ENCODE measurements at places on chromosomes 1 and 21.
A peak's percentile ranks its signal among the peaks of the same experiment; 100 is the strongest.

DNA sequence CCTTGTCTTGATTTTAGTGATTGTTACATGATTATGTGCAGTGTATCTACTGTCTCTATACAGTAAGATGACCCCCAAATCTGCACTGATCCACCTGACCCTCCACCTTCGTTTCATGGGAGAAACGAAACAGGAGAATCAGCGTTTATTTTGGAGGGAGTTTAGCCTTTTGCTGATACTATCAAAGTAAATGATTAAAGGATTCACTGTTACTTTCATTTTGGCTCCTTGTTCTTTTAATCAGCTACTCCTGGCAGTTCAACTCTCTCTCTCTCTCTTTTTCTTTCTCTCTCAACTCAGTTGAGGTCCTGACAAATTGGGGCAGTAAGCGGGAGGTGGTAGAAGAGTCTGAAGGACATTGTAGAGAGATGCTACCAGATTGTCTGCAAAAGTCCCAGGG is 9.9 kb upstream of the OR6K3 start:
- no peak for DNase-seq

GRCh38 chr1:99305626-99306025 is 41.3 kb downstream of the PLPPR4 start:
- DNase-seq = no peak

DNA sequence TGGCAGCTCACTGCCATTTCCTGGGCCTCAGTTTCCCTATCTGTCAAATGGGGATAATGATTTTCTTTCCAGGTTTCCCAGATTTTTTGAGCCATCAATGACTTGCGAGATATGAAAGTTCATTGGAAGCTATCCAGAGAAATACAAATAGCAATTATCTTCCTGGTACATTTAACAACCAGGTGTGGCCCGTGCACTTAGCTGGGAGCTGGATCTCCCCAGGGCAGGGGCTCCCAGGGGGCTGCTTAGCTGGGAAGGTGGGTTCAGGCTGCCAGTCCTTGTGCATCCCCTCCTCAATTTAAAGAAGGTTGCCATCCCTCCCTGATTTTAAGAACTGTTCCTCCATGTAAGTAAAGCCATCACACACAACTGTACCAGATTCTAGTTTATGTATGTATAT is 3.6 kb upstream of the TMEM54 start:
- DNase-seq = no peak

DNA sequence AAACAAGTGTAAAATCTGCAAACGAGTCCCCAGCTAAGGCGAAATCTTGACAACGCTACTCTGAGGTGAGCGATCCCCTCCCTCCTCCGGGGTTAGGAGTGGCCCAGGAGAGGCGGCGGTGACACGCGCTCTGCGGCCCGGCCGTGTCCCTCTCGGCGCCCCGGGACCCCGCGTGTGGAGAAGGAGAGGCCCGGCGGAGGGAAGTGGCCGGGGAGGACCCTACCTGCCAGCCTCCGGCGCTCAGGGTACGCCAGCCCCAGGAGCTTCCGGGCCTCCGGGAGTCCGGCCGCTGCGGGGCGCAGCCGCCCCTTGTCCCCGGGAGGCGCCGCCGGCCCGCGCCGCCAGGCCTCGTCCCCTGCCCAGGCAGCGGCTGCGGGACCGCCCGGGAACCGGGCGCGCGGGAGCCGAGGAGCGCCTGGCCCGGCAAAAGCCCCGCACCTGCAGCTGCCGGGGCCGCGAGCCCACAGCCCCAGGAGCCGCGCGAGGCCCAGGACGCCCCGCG is 543 bp downstream of the ABCB10 start:
- no peak for DNase-seq

DNA sequence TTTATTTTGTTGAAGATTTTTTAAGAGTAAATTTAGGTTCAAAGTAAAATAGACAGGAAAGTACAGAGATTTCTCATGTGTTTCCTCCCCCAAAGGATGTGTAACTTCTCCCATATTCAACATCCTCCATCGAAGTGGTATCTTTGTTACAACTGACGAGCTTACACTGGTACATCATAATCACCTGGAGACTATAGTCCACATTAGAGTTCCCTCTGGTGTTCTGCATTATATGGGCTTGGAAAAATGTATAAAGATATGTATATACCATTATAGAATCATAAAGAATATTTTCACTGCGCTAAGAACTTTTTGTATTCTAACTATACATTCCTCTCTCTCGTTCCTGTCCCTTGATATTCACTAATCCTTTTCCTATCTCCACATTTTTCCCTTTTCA is 203.7 kb downstream of the AMY1C start:
- DNase-seq = no peak

DNA sequence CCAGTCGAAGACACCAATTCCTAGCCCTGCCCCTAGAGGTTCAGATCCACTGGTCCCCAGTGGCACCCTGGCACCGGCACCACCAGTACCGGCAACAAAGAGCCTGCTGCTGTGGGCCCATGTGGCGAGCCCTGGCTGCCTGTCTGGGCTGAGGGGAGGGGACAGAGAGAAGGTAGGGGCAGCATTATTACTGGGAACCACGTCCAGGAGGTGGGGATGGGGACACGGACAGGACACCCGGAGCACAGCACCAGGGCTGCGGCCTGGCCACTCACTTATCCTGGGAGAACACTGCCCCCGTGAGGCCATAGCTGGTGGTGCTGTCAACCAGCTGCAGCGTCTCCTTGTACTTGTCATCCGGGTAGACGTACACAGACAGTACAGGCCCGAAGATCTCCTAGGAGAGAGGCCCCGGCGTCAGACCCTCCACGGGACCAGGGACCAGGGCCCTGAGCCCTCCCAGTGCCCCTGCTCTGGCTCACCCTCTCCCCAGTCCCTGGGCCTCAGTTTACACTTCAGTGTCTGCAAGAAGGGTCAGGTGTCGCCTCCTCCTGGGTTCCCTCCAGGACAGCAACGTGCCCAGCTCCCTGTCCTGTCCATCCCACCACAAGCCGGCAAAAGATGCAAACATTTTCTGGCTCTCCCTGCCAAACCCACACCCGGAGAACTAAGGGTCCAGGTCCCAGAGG is 15.8 kb upstream of the TAS1R2 start:
- DNase-seq = peak; percentile 81

- DNase-seq = no peak
These were observed 62.7 kb downstream of the KAZN start for GRCh38 chr1:14661222-14661621.

DNA sequence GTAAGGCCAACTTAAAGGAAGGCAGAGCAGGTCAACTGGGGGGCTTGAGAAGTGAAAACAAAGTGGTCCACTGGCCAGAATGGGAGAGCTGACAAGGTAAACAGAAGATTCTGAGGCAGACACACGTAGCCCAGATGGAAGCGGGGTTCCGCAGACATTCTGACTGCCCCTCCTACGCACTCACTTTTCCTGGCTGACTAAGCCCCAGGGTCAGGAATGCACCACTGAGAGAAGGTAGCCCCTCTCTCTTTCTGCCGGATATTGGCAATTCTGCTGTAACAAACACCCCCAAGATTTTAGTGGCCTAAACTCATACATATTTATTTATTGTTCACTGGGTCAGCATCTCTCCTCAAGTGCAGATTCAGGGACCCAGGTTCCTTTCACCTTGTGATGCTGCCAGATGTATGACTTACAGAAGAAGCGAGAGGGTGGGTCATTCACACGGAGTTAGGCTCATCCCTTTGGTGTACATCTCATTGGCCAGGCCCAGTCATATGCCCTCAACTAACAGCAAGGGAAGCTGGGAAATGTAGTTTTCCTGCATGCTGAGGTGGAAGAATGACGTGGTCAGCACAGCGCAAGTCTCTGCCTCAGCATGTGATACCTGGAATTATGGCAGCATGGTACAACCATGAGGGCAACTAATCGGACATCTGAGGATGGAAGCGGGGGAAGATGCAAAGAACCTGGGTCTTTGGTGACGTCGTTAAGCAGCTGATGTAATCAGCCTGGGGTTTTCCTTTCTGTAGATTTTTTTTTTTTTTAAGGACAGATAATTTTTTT is 43.4 kb upstream of the MRPS6 start:
- DNase-seq = peak; percentile 84

GRCh38 chr1:37274486-37274885 is 199.9 kb upstream of the ZC3H12A start:
- no peak for DNase-seq

GRCh38 chr21:32813265-32813903 is 41.8 kb upstream of the PAXBP1 start:
- no peak for DNase-seq

- DNase-seq = no peak
These were observed 605 bp upstream of the RABGGTB start for GRCh38 chr1:75785320-75785982.

DNA sequence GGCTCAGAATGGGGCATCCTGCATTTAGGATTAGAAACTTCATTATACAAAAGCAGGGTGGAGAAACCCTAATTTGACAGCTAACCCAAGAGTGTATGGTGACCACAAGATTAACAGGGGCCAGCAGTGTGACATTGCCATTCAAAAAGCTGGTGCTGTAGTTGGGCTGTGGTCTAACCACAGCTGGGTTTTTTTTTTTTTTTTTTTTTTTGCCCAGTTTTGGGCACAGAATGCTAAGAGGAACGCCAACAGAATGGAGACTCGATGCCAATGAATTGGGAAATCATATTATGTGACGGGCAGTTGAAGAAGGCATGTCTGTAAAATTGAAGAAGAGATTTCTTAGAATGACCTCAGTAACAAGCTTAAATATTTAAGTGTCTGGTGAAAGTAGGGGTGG is 58.4 kb downstream of the NFIA start:
- DNase-seq = no peak

DNA sequence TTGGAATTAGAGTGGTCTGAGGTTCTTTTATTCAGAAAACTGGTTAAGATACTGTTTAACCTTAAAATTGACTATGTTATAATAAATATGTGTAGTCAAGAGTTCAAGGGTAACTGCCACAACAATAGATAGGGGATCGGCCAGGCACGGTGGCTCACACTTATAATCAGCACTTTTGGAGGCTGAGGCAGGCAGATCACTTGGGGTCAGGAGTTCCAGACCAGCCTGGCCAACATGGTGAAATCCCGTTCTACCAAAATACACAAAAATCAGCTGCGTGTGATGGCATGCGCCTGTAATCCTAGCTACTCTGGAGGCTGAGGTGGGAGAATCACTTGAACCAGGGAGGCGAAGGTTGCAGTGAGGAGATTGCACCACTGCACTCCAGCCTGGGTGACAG is 39.5 kb downstream of the PDC start:
- DNase-seq = no peak

DNA sequence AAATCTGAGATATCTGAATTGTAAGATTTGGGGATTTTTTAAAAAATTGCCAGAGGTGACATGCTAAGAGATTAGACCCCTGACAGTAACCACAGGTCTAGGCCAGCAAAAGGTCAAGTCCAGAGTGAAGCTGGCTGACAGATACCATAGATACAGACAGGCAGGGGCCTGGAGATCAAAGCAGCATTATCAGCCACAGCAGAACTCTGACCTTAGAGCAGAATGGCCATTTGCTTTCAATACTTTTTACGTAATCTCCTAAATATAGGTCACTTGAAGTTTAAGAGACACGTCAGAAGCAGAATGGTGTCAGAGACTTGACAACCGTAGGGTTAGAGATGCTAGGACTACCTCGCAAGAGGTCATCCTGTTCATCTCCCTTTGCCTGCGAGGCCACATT is 40.8 kb upstream of the RXRG start:
- DNase-seq = no peak

- DNase-seq = no peak
These were observed 444.8 kb downstream of the TTLL7 start for GRCh38 chr1:83554174-83554573.

- no peak for DNase-seq
These were observed 58.4 kb downstream of the VPS26C start for GRCh38 chr21:37208741-37209225.

DNA sequence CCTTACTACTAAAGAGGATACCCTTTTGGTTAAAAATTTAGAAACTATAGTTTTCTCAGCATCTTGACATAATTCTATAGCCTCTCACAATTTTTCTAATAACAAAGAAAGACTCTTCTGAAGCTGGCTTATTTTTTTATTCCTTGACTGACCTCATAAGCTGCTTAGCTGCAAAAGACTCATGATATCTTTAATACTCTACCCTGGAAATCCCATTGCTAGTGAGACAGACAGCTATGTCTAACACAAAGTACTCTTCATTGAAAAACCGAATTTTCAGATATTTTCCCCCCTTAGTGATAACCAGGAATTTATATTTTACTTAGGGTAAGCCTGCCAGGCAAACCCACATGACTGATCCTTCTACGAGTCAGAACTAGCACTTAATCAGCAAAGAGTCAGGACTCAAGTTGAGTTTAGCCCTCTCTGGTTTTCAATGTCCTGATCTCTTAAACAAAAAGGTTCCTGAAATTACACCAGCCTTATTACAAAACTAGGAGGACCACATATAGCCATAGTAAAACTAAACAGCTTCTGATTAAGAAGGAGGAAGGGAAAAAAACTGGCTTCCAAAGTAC is 56.9 kb downstream of the ENAH start:
- DNase-seq = no peak

- no peak for DNase-seq
These were observed 5.0 kb upstream of the ADAMTSL4 start for GRCh38 chr1:150544204-150544603.

- DNase-seq = peak; percentile 64
These were observed 50.1 kb downstream of the TIAM1 start for GRCh38 chr21:31293986-31294385.

- DNase-seq = no peak
These were observed 30.4 kb downstream of the VAV3 start for GRCh38 chr1:107934578-107934977.

- DNase-seq = peak; percentile 93
These were observed 15.8 kb downstream of the GADD45A start for GRCh38 chr1:67700692-67701410.

- no peak for DNase-seq
These were observed 105.6 kb upstream of the PLXNA2 start for GRCh38 chr1:208349694-208350330.

DNA sequence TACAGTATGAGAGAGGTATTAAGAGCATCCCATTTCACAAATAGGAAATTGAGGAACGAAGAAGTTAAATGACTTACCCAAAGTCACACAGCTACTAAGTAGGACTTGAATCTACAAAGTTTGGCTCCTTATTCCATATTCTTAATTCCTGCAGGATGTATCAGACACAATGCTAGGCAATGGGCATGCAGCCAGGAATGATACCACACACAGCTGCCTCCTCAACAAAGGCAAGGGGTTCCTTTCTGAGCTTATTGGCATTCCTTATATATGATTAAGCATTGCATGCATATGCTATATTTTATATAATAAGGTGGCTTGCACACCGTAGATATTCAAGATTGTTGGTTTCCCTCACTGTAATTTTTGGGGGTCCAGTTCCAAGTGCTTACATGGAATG is 34.2 kb upstream of the JUN start:
- DNase-seq = no peak

DNA sequence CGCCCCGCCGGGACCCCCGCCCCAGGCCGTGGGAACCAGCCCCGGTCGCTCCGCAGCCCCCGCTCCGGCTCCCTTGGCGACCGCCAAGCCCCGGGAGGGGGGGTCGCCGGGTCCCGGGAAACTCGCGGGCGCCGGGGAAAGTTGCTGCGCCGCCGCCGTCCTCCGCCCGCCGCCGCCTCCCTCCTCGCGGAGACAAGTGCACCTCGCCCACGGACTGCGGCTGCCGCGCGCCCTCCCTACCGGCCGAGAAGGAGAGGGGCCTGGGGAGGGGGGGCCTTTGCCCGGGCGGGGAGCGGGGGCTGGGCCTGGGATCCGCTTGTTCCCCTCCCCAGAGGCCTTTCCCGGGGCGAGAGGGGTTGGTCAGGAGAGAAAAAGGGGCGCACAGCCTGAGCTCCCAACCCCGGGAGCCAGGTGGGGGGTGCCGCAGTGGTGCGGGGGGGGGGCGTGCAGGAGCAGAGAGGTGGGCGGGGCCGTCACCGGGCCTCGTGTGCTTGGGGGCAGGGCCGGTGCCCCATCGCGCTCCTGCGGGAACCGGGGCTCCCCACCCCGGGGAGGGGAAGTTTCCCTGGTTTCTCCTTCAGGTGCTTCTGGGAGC is 592 bp downstream of the AGRN start:
- no peak for DNase-seq
